ENCODE measurements at places on chromosomes 7 and 10.

DNA sequence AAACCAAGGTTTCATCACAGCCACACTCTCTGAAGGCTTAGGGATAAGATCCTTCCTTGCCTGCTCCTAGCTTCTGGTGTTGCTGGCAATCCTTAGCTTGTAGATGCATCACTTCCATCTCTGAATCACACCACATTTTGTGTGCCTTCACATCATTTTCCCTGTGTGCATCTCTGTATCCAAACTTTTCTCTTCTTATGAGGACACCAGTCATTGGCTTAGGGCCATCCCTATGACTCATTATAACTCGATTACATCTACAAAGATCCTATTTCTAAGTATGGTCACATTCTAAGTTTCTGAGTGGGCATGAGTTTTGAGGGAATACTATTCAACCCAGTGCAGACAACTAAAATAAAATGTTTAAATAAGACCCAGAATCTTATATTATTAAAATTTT lies 121.7 kb downstream of the C7orf25 start:
- DNase-seq: peak; percentile 1

DNA sequence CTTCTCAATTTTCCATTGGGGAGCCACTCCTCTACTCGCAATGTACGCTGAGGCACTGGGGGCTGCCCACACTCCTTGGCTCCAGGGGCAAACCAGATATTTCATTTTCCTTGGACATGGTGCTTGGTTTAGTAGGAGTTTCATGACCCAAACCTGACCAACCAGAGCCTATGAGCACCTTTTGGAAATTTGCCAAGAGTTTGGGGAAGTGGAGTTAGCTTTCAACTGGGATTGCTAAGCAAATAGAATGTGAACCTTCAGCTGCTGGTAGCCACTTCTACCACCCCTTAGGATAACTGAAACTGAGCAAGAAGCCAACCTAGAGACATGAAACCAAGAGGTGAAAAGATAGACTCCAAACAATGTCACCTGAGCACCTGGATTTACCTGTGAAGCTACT lies 74.9 kb upstream of the COL13A1 start:
- DNase-seq: no peak

GRCh38 chr7:71886046-71886445 lies 526.1 kb downstream of the CALN1 start:
- DNase-seq: no peak

DNA sequence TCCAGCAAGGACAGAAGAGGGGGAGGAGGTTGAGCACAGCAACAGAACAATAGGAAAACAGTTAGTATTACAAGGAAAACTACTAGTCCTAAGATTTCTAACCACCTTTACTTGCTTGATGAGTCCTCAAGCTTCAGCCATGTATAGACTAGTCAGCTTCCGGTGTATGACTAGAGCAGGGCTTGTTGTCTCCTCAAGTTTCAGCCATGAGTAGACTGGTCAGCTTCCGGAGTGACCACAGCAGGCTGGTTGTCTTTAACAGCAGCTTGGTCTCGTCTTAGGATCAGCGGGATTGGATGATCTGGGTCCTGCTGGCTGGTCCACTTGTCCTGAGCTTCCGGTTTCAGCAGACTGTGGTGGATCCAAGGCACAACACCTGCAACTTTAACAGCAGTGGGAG lies 10.6 kb upstream of the ZNF239 start:
- DNase-seq: no peak

DNA sequence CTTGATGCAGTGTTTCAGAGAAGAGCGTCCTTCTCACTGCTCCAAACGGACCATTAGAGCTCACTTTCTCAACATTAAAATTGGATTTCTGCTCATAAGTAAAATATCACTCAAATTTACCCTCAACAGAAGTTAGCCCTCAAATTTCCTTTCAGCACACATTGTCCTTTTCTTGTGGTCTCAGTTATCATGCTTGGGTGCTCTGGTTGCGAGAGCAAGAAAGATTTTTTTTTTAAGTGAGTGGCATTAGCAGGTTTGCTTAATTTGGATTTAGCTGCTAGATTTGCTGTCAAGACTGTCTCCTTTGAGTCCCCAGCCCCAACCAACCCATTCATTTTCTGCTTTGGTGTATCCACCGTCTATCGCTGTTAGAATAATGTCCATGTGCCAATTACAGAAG lies 2.6 kb upstream of the CH25H start:
- no peak for DNase-seq

GRCh38 chr7:75938921-75939320 lies 24.0 kb downstream of the POR start:
- no peak for DNase-seq

DNA sequence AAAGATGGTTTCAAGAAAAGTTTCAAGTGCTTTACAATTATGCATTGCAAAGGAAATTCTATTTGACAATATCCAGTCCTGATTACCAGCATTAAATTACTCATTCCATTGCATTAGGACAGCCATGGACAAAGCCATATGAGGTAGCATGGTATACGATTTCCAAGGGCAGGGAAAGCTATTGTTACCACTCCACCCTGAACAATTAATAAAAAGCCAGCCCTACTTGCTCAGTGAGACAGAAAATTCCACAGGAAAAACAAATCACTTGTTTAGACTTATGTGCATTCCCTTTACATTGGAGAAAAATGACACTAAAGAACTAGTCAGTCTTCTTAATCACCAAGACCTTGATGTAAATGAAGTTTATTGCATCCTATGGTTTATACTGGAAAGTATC lies 5.6 kb downstream of the CD36 start:
- DNase-seq: no peak

GRCh38 chr10:33145451-33146188 lies 187.6 kb upstream of the ITGB1 start:
- no peak for DNase-seq

DNA sequence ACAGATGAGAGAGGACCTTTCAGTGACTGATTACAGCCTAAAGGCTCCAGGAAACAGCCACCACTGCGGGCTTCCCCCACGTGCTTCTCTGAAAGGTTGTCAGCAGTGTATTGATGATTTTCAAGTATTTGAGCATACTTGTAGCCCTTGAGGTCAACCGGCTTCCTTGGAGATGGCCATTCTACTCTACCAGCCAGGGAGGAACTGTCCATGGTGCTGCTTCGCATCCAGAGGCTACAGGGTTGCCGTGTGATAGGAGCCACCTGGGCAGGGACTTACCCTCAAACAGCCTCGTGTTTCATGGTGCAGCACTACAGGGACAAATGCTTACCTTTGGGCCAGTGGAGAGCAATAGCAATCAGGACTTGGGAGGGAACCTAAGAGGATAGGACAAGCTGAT lies 179.5 kb downstream of the DPP6 start:
- no peak for DNase-seq

DNA sequence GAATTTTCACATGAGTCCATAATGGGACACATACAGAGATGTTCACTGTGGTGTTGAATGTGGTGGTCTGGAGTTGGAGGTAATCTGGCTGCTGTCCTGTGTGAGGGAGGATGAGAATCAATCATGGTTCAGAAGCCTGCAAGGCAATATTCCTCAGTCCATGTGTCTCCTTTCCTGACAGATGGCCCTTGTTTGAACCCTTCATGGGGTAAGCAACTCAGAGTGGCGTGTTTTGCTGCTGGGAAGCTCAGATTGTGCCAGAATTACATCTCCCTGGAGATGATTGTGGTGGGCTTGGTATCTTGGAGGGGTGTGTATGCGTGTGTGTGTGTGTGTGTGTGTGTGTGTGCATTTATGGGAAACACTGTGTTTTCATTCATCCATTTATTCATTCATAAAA lies 44.5 kb upstream of the COMTD1 start:
- DNase-seq: no peak

DNA sequence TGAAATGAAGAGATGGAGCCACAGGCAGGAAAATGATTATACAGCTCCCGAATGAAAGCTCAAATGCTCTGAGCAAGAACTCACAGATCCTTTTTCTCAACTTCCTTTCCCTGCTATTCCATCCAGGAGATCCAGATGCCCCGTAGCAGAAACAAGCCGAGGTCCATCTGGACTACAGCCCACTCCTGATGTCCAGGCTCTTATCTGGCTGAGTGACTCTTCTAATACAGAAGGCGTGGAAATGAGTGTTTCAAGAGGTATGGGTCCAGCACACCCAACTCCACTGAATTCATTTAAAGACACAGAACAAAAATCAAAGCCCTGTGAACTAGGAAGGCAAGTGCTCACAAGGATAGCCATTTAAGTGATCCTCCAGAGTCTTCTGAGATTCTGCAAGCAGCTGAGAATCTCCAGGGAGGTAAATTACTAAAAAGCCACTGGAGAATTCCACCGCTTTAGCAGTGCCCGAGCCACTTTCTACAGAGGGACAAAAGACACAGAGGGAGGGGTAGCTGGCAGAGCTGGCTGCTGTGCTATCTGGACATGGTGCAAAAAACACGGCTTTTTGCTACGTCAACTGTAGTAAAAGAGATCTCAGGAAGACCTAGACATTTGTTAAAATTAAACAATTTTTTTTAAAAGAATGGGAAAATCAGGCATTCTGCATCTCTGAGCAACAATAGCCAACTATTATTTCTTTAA lies 24.5 kb downstream of the FAM171A1 start:
- DNase-seq: no peak

- DNase-seq: peak; percentile 19
These were observed at the start of gene SHTN1 for GRCh38 chr10:117005026-117005526. TSS of gene SHTN1 (minus strand) at chr10:117005187. CDS start at chr10:117005079, 108 bp downstream.

DNA sequence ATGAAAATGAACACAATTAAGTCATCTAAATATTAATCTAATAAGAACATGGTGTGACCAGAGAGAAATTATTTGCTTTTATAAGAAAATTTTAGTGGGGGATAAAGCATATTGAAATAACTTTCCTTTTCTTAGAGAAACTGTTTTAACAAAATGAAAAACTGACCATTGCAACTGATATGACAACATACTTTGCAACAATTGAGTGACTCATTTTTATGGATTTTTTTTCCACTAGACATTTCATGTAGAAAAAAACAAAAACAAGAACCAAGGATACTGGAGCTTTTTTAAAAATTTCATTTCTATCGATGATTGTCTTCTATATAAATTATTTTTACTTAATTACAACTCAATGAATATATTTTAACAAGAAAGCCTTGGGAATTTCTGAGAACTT lies 90.0 kb downstream of the C1GALT1 start:
- no peak for DNase-seq

- DNase-seq: no peak
These were observed 35.4 kb downstream of the CCDC3 start for GRCh38 chr10:12966067-12966466.

DNA sequence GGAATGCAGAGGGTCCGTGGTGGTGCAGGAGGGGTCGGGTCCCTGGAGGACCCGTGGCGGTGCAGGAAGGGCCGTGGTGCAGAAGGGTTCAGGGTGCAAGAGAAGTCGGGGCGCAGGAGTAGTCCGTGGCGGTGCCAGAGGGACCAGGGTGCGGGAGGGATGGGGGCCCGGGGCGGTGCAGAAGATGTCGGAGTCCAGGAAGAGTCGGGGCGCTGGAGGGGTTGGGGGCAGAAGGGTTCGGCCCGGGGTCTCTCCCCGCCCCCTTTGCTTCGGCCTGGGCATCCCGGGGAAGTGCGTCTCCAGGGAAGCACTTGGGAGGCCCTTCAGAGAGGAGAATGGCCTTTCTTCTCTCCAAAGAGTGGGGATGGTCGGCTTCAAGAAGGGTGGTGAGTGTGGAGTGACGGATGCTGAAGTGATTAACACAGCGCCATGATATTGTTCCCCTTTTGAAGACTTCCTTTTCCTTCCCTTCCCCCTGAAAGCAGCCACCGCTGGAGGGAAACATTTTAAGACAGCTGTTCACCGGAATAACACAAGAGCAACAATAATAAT lies 997 bp downstream of the WDR37 start:
- no peak for DNase-seq

GRCh38 chr10:71714592-71714991 lies 5.0 kb downstream of the C10orf105 start:
- no peak for DNase-seq

DNA sequence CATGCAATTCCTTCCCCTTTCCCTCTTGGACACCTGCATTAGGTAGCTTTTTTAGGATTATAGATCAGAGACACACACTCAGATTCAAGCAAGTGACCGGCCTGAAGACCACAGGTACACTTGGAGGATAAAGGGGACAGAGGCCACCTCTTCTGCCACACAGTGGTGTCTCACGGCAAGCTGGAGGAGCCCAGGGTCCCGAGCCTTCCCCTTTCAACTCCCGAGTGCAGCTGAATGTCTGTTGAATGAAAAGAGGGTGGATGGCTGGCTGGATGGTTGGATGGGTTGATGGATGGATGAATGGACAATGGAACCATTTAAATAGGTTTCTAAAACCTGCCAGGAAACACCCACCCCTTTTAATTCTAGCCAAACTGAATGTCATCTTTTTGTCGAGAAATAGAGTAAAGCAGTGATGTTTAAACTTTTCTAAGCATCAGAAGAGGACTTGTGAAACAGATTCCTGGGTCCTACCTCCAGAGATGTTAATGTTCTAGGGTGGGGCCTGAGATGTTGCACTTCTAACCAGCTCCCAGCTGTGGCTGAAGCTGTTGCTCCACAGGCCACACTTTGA lies 49.2 kb upstream of the ZMIZ1 start:
- DNase-seq: no peak

DNA sequence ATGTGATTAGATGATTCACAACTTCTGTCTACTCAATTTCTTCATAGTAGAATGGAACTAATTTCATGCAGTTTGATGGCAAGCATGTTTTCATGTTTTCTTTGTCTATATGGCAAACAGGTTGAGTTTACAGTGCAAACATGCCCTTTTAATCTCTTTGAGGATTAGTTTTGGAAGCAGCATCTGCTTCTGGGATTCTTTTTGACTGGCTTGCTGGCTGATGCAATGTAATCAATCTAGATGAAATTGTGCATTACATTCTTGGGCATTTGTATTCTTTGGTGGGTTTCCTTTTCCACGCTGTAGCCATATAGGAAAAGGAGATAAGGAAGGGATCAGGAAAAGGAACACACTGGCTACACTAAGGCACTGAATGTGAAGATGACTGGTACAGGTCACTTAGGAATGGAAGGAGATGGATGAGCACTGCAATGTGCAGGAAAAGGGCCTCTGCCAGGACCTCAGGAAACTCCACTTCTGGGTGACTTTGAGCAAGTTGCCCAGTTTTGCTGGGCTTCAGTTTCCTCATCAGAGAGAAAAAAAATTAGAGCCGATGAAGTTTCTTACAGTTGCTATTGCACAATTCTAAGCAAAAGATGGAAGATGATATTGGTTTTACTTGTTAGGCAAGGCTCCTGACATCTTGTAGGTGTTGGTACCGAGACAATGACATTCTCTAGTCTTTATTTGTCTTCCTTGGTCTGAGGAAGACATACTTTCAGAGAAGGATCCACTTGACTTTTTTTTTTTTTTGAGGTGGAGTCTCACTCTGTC lies 269.1 kb downstream of the SUGCT start:
- DNase-seq: no peak

GRCh38 chr7:108000875-108001763 lies 1.8 kb downstream of the LAMB1 start:
- no peak for DNase-seq

- no peak for DNase-seq
These were observed 277.0 kb downstream of the EXOC4 start for GRCh38 chr7:133529861-133530260.

All from astrocyte of the cerebellum (primary cell).